Activated CD4-positive, alpha-beta memory T cell treated with anti-CD3 and anti-CD28 coated beads for 36 hours (primary cell): ENCODE measurements at places on chromosomes 2 and 18. TPM values are rescaled to one million over a fixed set of nuclear protein-coding genes. Genes with fewer than 3 reads are reported as not detected.

DNA sequence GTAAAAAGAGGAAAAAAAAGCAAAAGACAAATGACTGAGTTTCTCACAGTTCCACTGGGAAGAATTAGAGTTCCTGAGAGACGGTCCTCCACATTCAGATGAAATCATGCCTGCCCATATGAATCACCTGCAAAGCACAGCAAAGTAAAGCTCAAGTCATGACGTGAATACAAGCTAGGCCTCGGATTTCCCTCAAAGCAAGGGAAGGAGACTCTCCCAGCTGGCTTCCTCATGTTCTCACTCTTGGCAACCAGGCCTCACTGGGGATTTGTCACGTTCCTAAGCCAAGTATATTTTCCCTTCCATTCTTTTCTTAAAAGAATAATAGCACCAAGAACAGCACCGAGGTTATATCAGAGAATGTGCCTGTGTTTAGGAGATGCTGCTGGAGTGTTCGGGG, 47.0 kb downstream of the CYP27C1 start:
- DNase-seq = no peak

DNA sequence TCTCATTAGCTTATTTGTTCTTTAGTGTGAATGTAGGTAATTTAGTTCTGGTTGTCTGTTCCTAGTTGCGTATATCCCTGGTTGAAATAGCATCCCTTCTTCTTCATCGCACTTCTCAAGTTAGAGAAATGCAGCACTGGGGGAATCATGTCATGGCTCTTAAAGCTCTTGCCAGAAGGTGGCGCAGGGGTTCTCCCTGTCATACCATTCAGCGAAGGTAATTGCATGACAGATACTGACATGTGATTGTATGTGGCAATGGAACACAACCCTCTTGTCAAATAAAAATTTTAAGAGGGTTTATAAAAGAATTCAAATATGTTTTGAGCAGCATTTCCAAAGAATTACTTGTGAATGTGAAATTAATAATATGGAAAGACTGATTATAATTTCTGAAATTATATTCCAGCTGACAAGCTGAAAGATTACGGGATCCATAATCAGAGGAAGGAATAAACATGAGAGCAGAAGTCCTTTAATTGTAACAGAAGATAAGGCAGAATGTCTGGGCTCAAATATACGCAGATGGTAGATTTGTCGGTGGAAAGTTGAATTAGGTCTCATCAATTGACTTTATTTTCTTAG, 411.7 kb downstream of the DSEL start:
- peak; percentile 58 for DNase-seq

DNA sequence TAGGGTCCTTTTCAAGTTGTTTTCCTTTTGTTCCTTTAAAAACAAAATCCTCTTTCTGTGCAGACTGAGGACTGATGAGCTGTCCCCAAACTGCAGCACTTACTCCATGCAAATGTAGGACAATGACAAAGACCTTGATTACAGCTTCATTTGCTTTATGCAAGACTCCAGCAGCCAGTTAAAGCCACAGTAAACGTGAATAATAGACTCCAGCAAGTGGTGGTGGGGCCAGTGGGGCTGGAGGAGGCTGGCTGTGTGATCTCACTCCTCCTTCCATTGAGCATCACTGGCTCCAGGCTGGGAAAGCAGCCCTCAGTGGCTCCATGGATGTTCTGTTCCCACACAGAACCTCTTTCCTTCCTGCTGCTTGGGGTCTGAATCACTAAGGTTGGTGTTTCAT, 306.0 kb upstream of the CELF4 start:
- no peak for DNase-seq

GRCh38 chr2:224400174-224400810, 1.6 kb downstream of the FAM124B start:
- no peak for DNase-seq

DNA sequence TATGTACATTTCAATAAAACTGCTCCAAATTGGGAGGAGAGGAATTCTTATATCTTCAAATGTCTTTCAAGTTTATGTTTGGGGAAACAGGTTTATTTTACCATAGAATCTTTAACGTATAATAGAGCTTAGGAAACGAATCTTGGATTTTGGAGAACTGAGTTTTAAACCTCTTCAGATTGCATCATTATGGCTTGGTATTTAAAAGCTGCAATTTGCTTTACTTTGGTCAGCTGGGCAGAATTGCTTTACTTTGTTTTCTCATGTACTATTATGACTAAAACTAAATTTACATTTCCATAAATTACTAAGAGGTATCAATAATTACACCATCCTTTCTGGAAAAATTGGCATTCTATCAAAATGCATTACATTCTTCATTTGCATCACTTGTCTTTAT, 54.6 kb downstream of the BAZ2B start:
- no peak for DNase-seq

- DNase-seq = no peak
Measured at GRCh38 chr18:28065031-28065792, 111.7 kb downstream of the CDH2 start.

CHRNG gene
- not detected for total RNA-seq

DNA sequence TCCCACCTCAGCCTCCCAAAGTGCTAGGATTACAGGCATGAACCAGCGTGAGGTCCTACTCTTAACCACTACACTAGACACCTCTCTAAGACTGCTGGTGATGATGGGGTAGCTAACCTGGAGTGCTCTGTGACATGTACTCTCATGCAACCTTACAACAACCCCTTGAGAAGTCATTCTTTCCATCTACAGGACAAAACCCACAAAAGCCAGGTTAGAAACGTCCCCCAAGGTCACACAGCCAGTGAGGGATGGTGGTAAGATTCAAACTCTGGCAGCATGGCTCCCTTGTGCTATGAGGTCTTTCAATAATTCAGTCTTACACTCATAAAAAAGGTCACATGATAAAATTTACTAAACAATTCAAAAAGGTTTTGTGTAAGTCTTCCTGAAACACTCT, 94.8 kb upstream of the SERTAD2 start:
- DNase-seq = peak; percentile 40

DNA sequence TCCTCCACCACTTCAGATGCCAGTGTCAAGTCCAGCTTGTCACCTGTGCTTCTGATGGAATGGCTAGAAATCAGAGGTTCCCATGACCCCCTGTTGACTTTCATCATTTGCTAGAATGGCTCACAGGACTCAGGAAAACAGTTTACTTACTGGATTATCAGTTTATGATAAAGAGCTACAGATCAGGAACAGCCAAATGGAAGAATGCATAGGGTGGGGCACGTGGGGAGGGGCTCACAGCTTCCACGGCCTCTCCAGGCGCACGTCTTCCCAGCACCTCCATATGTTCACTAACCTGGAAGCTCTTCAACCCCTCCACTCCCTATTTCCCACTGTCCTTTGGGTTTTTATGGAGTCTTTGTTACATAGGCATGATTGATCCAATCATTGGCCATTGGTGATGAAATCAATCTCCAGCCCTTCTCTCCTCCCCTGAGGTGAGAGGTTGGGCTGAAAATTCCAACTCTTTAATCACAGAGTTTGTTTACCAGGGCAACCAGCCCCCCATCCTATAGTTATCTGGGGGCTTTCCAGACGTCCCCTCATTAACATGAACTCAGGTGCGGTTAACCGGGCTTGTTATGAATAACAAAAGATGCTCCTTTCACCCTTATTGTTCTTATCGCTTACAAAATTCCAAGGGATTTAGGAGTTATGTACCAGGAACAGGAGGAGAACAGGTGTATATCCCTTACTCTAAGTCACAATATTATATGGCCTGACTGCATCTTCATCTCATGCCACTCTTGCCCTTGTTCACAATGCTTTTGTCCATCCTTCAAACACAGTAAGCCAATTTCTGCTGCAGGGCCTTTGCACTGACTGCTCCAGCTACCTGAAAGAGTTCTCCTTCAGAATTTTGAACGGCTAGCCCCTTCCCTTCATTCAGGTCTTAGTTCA, 35.2 kb downstream of the ANXA4 start:
- DNase-seq = no peak

- no peak for DNase-seq
Measured at GRCh38 chr2:158391876-158392275, 64.7 kb downstream of the CCDC148 start.

GRCh38 chr2:121816797-121817196, 61.3 kb downstream of the TSN start:
- no peak for DNase-seq

DNA sequence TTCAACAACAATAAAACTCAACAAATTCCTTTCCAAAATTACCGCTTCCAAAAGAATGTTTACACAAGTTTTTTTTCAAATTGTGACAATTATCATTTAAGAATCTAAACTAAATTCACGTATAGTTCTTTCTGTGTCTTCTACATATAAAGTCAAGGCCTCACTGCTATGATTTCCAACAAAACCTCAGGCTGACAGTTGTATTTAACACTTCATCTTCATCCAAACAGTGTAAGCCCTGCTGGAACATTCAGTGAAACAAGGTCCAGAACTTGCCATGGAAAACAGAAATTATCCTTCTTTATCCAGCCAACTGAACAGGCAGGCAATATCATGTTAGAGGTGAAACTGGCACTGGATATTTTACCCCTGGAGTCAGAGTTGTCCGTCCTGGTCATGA, 357.9 kb downstream of the PID1 start:
- no peak for DNase-seq

SLC4A3 gene
- not detected for total RNA-seq

- no peak for DNase-seq
Measured at GRCh38 chr18:61308795-61309393, 24.3 kb upstream of the CDH20 start.

GRCh38 chr2:167987558-167987957, 259.8 kb downstream of the STK39 start:
- no peak for DNase-seq

DNA sequence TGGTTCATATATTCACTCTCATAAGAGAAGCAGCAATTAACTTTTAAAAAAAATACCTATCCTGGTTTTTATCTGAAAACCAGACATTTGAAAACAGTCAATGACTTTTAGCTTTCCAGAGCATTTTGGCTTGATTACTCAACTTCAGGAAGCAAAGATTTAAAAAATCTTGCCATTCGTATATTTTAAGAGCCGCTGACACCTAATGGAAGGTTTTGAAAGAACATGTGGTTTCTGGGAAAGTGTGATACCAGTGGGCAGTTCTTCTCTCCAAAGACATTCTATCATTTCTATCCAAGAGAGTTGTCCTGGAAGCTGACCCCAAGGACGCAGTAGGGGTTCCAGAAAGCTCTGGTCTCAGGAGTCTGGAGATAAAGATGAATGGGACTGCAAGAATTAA, 234.7 kb downstream of the TTC32 start:
- DNase-seq = no peak

- no peak for DNase-seq
Measured at GRCh38 chr18:67145586-67146292, 370.8 kb downstream of the DSEL start.

- peak; percentile 69 for DNase-seq
Measured at GRCh38 chr2:152635635-152636298, 81.5 kb downstream of the PRPF40A start.

DNA sequence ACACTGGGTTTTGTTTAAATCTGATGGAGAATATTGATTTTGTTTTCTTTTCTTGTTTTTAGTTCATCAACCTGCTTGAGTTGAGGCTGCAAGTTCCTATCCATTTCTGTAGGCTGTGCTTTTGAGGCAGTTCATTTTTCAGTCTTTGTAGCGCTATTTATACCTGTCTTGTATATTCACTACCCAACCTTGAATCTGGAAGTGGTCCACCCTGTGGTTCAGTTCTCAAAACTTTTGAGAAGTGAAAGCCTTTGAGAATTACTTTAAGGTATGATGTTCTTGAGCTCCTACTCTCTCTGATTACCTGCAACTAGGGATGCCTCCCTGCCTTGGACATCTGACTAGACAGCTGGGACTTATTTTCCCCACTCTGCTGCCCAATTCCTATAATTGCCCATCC, 53.5 kb upstream of the KCNE4 start:
- no peak for DNase-seq

DNA sequence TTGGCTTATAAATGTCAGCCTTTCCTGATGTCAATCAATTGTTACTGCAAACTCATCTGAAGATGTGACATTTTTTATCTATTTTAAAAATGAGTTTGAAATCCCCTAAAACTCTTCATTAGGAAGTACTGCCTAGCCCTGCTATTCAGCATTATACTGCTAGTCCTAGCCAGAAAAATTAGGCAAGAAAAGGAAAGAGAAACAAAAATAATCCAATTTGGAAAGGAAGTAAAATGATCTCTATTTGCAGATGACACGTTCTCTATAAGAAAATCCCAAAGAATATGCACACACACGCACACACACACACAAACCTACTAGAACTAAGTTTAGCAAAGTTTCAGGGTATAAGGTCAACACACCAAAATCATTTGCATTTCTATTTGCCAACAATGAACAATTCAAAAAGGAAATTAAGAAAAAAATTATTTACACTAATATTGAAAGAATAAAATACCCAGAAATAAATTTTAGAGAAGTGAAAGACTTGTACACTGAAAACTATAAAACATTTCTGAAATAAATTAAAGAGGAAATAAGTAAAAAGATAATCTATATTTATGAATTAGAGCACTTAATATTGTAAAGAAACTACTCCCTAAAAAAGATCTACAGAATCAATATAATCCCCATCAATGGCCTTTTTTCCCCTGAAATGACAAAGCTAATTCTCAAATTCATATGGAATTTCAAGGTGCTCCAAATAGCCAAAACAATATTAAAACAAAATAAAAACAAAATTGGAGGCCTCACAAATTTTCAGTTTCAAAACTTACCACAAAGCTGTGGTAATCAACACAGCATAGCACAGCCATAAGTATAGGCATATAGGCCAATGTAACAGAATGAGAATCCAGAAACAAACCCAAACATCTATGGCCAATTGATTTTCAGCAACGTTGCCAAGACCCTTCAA, 433.7 kb upstream of the TRIB2 start:
- no peak for DNase-seq

GRCh38 chr18:13524811-13525210, 201.5 kb downstream of the FAM210A start:
- no peak for DNase-seq

UGT1A4 gene
- not detected for total RNA-seq

RTP5 gene
- 0.10 TPM for total RNA-seq

GRCh38 chr18:48139431-48140347, 209.2 kb upstream of the SMAD2 start:
- no peak for DNase-seq

- DNase-seq = no peak
Measured at GRCh38 chr2:127022817-127023216, 84.1 kb downstream of the BIN1 start.

DCDC2C gene
- total RNA-seq = not detected

DNA sequence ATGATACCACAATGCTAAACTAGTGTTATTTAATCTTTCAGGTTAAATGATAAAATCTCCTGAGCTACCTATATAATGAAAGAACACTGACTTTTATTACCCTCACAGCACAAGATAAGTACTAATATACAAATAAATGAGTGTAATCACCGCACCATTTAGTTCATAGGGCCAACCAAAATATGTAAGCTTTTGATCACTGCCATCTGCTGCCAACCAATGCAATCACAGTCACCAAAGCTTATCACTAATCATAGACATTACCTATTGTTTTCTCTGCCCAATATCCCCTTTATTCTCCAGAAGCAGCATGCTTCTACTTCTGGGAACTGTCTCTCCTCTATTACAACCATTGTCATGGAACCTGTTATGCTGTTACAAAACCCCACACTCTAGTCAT, 151.6 kb upstream of the LRATD1 start:
- no peak for DNase-seq
